Urinary bladder (tissue), 4 donors: ENCODE measurements at places on chromosomes 4 and X. TPM values are rescaled to one million over a fixed set of nuclear protein-coding genes. Genes with fewer than 3 reads are reported as not detected.

DNA sequence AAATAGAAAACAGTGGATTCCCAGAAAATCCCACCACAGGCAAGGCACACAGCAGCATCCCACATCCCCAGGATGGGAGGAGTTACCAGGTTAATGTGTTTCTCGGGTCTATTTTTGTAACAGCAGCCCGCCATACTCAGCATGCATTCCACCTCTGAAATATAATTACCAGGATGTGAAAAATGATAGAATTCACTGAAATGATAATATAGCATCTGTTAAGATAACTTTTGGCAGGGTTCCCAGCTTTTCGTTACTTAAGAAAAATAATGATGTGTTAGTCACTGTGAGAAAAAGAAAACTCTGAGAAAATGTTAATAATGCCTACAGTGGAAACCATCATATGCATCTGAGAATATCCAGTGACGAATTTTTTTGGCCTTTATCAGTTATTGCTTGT lies 87.1 kb downstream of the VCX2 start:
- peak; percentile 14 for DNase-seq

- DNase-seq: no peak
These were observed 5.7 kb downstream of the CBLL2 start for GRCh38 chrX:22278375-22278774.

The PASD1 gene
- not detected for polyA plus RNA-seq

DNA sequence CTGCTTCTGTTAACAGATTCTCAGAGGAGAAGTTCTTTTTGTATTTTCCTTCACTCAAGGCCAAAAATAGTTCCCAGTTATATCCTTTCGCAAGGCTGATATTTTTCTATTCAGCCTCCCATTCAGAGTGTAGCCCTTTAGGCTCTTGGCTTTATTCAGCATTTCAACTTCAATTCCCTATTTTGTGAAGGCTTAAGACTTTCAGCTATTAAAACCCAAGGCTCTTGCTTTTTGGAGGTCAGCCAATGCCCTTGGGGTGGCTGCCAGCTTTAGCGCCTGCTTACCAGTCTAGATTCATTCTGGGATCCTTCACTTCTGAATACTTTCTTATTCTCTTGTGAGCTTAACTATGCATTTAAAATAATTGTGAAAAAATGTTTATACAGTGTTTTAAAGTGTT lies 57.3 kb upstream of the ADGRA3 start:
- no peak for DNase-seq

DNA sequence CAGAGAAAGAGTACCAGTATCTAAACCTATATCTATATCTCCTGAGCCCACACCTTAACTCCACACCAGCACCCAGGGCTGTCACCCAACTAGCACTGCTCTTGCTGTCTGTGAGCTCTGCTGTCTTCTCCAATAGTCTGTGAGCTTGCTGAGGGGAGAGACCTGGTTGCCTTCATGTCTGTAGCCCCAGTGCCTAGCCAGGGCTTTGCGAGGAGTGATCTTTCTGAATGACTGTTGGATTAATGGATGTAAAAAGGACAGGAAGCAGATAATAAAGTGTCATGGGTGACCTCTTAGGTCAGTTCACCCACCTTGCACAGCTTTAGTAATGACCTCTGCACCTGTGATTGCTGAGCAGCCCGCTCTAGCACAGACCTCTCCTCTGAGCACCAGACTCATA lies 30.5 kb downstream of the CNGA2 start:
- no peak for DNase-seq

The TLL1 gene
- 2.4 TPM for polyA plus RNA-seq

DNA sequence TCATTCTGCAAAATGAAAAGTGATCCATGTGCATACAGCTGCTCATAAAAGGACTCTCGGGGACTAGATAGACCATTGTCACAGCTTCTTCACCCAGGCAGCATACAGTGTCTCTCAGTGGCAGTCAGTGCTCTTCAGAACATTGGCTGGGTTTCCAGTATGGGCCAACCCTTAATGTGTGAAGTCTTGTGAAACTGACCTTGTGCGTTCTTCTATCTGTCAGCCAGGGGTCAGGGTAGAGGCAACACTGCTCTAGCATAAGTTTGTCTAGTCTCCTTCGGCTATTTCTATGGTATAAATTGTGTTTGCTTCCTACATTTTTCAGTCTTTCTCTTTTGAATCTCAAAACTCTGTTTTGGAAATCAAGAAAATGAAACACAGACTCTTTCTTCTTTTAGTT lies 37.0 kb upstream of the SMIM31 start:
- no peak for DNase-seq

DNA sequence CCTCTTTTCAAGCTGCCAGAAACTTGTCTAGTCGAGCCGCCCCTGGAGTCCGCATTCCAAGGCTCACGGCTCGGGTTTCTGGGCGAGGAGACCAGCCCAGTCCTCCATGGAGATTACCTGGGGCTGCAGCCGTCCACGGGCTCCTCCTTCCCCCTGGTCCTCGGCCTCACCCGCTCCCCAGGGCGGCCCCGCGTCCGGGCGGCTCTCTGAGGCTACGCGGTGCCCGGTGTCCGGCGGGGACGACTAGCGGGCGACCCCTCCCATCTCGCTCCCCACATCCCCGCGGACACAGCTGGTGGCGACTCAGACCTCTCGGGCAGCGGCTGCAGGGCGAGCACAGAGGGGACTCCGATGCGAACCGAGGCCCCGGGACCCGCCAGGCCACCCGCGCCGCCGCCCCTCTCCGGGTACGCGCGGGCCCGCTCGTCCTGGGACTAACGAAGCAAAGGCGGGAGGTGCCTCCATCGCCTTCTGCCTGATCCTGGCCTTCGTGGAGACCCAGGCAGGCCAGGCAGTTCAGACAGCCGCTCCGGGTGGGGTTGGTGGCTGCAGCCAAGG lies 159.4 kb downstream of the TRAM1L1 start:
- no peak for DNase-seq

- no peak for DNase-seq
These were observed 1.6 kb upstream of the LIN54 start for GRCh38 chr4:83012200-83012686.

DNA sequence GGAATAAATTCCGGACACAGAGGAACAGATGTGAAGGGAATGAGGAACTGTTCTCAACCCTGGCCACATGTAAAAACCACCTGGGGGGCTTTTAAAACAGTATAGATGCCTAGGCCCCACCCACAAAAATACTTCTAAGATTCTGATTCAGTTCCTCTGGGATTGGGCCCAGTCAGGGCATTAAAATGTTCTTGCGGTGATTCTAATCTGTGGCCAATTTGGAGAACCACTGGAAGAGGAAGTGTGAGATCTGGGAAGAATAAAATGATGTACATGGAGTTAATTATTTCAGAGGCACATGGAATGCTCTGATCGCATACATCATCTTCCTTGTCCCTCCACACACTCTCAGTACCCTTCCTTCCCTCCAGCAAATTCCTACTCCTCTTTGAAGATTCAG lies 192.2 kb downstream of the APBB2 start:
- DNase-seq: no peak

GRCh38 chr4:100929758-100930157 lies 411.9 kb upstream of the EMCN start:
- DNase-seq: no peak

DNA sequence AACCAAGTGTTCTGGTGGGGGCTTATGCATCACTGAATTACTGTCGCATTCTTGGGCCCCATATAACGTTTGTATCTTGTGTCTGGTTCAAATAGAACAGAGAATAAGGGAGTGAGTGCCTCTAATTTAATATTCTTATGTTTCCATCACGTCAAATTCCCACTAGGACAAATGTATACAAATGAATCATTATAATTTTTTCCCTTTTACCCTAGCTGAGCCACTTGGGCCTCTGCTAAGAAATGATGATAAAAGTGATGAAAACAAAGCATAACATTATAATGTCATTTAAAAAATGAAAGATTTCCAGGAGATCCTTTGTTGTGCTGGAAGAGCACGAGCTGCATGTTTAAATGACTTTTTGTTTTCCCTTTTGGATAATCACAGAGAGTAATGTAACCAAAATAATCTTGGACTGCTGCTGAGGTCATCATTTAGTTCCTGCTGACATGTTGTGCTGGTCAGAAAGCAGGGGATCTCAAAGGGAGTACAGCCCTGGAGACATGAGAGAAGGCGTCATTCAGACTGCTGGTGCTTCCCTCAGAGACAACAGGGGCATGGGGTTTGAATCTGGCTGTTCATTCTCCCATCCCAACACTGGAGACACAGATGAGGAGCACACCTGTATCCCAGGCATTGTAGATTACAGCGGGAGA lies 105.1 kb upstream of the SCOC start:
- no peak for DNase-seq

DNA sequence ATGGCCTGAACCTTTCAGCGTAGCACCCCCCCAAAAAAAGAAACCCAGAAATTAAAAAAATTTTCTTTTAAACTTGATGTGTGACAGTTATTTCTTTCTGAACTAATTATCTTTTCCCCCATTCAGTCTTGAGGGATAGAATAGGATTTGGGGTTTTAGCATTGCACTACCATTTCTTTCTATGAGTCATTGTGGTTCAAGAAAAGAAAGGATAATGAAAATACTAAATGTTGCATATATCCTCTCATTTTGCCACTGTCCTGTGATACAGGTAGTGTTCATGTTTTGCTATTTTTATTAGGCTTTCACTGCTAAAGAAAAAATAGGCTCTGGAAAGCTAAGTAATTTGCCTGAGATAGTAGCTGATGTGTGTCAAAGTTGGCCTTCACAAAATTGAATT lies 39.4 kb upstream of the DCK start:
- DNase-seq: no peak

The ZFP92 gene
- polyA plus RNA-seq: 0.41 TPM

DNA sequence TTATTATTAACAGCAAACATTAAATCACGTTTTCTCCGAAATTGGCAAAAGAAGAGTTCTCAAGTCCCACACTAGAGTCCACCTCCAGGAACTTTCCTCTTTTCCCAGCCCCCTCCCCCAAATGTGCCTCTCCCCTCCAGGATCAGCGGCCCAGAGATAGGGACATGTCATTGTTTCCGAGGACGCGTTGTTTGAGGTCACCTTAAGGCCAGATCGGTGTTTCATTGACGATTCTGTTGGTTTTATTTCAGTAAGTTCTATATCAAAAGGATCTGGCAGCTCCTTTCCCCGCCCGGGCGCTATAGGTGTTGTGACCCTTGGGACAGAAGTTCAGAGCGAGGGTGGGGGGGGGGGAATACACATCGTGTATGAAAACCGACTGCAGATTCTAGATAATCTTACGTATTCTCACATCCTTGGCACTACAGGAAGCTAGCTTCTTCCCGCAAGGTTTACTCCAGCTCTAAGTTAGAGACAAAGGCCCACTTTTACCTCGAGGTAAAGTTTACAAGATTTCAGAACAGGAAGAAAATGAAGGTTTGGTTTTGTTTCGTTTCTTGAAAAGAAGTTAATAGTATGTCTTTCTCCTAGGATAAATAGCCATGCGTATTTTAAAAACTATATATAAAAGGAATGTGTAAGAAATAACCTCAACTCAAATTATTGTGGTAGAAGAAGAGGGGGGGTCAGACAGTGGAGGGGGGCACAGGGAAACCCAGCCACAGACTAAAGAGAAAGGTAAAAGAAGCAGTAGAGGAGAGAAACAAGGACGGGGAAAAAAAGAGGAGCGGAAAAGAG lies 739 bp upstream of the MSX1 start:
- DNase-seq: no peak

DNA sequence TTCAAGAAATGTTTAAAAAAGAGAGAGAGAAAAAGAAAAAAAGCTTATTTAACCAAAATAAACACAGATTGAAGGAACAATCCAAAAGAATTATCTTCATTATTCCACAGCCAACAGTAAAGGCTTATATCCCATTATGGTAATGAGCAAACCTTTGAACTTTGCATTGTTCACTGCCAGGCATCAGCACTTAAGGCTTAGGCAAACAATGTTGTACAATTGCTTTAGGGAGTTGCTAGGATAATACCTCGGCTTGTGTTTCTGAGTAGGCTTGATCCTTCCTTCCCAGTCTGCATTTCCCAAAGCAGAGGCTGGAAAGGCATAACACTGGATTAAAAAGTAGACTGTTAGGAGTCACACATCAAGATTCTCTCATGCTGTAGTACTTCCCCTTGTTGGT lies 352.7 kb upstream of the IGFBP7 start:
- no peak for DNase-seq

The VCX gene
- not detected for polyA plus RNA-seq

GRCh38 chr4:85452058-85452731 lies 22.8 kb upstream of the ARHGAP24 start:
- DNase-seq: no peak

The ARSD gene
- 12.4 TPM for polyA plus RNA-seq

DNA sequence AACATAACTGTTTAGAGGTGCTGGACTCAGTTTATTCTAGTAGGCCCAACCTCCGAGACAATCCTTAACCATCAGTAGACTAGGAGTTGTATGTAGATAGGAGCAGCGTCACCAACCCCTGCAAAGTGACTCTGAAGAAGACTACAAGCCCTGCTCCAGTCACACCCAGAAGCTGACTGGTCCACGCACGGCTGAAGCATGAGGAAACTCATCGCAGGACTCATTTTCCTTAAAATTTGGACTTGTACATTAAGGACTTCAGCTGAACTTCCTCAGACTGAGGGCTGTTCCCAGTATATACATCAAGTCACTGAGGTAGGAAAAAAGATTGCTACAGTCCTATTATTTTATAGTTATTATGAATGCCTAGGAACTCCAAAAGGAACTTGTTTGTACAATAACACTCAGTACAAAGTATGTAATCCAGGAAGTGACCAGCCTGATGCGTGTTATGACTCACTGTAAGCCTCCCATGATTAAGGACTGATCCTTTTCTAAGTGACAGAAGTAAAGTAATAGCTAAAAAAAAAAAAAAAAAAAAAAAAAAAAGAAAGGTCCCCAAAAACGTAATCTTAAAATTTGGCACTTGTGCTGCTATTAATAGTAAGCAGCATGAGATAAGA lies 41.6 kb upstream of the UGT2B7 start:
- DNase-seq: peak; percentile 14

The ADH1A gene
- polyA plus RNA-seq: 0.08 TPM

DNA sequence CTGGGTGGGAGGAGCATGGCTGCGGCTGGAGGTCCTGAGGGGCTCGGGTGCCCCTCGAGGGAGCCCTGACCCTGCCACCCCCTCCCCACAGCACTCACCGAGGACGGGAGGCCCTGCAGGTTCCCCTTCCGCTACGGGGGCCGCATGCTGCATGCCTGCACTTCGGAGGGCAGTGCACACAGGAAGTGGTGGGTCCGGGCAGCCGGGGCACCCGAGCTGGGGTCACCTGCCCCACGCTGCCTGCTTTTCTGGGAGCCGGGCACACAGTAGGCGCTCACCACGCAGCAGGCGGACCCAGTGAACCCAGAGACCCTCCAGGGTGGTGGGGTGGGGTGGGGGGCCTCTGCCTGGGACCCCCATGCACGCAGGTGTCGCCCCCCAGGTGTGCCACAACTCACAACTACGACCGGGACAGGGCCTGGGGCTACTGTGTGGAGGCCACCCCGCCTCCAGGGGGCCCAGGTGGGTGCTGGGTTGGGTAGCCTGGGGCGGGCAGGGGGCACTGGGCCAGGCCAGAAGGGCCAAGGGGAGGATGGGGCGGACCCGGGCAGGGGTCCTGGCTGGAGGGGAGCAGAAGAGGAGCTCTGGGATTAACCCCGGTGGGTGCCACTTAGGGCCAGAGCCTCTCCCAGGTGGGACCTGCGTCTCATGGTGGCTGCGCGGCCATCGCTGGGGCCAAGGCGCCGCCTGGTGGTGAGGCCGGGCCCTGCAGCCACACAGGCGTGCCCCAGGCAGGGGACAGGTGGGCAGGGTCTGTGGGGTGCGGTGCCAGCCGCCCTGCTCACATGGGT lies 1.4 kb downstream of the HGFAC start:
- DNase-seq: no peak

- DNase-seq: no peak
These were observed 75.2 kb downstream of the PSAPL1 start for GRCh38 chr4:7359400-7360062.
